ENCODE measurements at places on chromosomes 7 and 10.

GRCh38 chr7:128309976-128310375 is 33.7 kb downstream of the RBM28 start:
- DNase-seq, result no peak

- DNase-seq, result no peak
Observed at GRCh38 chr10:114899982-114900381, 38.0 kb upstream of the TRUB1 start.

- DNase-seq, result no peak
Observed at GRCh38 chr7:87003872-87004798, 55.3 kb downstream of the ELAPOR2 start.

- no peak for DNase-seq
Observed at GRCh38 chr7:41005374-41005901, 697.5 kb downstream of the INHBA start.

DNA sequence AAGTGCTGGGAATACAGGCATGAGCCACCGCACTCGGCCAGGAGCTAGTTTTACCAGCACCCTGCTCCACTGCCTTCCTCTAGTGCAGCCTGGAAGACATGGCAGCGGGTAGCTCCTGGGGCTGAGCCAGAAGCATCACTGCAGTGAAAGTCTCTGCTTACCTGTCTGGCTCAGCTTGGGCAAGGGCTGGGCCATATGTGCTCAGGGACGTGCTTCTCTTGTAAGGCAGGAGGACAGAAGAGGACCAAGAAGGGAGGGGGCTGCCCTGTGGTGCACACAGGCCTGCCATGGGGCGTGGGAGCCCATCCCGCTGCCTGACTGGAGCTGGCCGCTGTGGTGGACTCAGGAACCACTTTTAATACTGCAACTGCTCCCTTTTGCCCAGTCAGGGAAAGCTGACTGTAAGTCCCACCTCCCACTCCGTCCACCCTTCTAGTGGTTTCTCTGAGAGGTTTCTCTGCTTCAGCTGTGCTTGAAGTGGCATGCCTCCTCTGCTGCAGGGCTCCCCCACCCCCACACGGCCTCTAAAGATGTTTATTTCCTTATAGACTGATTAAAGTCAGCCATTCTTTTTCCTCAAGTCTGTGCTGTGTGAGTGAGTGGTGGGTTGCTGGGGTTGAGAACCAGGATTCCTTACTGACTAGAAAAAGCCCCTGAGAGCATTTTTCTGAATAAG is 25.3 kb upstream of the C10orf95 start:
- DNase-seq, result no peak

- no peak for DNase-seq
Observed at GRCh38 chr7:51070151-51070550, 246.5 kb downstream of the COBL start.

DNA sequence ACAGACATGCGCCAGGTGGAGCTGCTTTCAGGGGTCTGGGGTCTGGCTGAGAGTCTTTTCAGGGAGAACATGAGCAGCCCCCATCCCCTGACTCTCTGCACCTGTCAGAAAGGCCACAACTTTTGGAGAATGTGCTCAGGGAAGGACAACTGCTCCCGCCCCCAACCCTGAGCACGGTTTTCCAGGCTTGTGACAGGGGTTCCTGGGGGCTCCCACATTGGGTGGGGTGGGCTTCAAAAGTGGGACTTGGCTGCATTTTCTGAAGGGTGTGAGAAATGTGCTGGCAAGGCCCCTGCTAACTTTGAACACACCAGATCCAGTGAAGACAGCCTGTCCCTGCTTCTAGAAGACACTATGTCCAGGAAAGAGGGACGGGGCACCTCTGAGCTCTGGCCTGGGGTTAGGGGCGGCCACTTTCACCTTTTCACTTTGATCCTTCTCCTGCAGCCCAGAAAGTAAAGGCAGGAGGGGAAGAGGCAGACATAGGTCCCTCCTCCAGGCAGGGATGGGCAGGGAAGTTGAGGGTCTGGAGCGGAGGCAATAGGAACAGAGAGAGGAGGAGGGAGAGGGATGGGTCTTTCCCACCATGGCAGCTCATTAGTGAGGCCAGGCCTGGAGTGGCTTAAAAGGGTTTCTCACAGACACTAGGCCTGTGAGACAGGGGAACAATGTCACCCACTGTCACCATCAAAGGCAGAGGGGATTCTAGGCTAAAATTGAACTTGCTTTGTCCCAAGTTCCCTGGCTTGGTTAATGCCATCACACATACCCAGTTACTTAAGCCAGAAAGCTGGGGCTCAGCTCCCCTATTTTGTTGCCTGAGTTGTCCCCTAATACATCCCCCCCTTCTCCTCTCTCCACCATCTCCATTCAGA is 1.5 kb downstream of the KCP start:
- no peak for DNase-seq

GRCh38 chr10:126634911-126635310 is 35.6 kb downstream of the C10orf90 start:
- DNase-seq, result no peak

DNA sequence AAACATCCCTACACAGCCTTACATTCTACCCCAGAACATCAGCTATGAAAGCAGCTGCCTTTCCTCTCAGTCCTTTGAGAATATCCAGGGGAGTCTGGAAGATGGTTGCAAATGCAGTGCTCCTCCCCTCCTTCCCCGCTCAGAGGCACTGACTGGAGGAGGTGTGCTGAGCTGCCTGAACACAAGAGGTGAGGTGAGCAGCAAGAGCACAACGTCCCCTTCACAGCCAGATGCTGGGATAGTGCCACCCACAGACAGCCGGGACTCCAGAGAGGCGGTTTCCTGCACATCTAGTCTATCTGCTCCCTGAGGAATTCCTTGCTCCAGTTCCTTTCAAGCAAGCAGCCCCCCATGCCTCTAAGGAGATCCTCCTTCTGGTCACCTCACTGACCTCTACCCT is 74.2 kb downstream of the EZH2 start:
- no peak for DNase-seq
